HFFc6 (cell line): ENCODE measurements at places on chromosomes 7 and 10.

DNA sequence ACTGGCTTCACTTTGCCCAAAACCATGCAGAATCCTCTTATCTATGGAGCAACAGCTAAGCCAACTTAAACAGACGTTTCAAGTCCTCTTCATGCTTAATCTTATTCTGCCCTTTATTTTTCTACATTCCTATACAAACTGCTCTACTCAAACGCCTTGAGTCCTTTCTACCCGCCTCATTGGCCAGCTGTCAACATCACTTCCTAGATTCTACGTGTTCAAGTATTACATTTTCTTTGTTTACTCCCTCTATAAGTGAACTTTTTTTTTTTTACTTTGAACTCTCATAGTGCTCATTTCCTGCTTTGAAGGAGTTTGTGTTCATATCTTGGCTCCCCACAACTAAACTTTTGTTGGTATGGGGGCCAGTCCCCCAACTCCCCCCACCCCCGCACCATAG, 28.9 kb upstream of the SLC26A5 start:
- no peak for DNase-seq

- DNase-seq = peak; percentile 70
Measured at GRCh38 chr7:18693406-18693805, 197.9 kb downstream of the HDAC9 start.

GRCh38 chr7:112157072-112157471, 49.1 kb downstream of the DOCK4 start:
- peak; percentile 28 for DNase-seq

DNA sequence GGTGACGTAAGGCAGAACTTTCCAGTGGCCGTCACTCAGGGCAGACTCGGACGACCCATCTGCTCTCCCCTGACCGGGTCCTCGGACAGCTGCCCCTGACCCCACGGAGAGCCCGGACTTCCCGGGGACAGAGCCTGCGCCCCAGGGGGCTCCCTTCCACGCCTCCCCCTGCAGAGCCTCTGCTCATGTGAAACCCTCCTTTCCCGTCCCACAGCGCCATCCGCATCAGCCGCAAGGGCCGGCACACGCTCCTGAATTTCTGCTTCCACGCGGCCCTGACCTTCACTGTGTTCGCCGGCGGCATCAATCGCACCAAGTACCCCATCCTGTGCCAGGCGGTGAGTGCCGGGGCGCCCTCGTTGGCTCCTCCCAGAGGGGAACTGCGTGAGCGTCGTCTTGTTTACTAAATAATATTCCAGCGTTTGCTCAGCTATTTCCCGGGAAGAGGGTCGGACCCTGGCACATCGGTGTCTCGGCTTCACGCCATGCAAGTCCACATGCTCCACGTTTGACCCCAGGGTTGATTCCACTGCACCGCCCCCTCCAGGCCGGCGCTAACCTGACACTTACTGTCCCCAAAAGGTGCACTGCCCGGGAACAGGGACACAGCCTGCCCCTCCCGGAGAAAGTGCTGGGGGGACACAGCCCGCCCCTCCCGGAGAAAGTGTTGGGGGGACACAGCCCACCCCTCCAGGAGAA, 10.9 kb downstream of the ADGRA1 start:
- DNase-seq = no peak

DNA sequence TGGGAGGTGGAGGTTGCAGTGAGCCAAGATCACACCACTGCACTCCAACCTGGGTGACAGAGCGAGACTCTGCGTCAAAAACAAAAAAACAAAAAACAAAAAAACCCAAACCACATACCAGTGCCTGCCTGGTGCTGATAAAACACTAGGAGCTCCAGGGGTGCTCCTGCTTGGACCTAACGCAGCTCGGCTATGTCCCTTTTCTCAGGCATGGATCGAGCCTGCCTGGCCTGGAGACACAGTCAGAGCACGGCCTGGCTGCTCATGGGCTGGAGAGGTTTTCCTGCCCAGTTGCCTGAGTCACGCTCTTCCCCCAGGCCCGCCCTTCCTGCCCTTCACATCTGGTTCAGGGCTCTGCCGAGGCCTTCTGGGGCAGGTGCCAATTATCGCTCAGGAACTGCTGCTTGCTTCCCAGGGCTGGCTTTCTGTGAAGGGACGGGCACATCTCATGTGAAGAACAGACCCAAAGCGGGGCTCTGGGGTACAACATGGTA, 12.6 kb upstream of the NPFFR1 start:
- DNase-seq = peak; percentile 82
